ENCODE measurements at places on chromosomes 13 and 19.

DNA sequence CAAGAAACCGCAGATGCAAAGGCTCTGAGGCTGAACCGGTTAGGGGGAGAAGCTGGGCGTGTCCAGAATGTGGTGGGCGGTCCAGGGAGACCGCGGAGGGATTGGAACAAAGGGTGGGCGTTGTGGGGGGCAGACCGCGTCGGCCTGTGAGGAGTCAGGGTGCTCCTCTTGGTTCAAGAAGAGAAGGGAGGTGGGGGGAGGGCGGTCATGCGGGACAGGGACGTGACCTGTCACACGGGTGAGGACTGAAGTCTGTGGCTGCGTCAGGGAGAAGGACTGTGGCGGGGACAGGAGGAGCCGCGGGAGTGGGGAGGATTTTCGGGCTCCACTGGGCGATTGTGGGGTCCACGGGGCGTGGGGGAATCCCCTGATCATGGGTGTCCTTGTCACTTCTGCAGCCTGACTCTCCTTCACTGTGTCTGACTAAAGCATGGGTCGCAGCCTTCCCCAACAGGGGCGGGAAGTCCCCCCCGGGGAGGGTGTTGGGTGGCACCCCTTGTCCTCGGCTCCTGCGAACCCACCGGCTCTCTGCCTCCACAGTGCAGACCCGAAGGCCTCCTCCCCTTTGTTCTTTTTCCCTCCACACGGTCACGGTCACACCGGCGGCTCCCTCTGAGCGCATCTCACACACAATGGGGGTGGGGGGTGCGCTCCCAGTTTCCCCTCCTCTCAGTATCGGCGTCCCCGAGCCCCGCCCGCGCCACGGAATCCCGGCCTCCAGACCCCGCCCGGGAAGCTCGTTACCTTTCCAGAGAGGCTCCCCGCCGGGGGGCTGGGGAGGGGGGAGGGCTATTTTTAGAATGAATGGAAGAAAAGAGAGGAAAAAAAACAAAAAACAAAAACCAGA is 16.4 kb upstream of the KCNN1 start:
- no peak for DNase-seq

DNA sequence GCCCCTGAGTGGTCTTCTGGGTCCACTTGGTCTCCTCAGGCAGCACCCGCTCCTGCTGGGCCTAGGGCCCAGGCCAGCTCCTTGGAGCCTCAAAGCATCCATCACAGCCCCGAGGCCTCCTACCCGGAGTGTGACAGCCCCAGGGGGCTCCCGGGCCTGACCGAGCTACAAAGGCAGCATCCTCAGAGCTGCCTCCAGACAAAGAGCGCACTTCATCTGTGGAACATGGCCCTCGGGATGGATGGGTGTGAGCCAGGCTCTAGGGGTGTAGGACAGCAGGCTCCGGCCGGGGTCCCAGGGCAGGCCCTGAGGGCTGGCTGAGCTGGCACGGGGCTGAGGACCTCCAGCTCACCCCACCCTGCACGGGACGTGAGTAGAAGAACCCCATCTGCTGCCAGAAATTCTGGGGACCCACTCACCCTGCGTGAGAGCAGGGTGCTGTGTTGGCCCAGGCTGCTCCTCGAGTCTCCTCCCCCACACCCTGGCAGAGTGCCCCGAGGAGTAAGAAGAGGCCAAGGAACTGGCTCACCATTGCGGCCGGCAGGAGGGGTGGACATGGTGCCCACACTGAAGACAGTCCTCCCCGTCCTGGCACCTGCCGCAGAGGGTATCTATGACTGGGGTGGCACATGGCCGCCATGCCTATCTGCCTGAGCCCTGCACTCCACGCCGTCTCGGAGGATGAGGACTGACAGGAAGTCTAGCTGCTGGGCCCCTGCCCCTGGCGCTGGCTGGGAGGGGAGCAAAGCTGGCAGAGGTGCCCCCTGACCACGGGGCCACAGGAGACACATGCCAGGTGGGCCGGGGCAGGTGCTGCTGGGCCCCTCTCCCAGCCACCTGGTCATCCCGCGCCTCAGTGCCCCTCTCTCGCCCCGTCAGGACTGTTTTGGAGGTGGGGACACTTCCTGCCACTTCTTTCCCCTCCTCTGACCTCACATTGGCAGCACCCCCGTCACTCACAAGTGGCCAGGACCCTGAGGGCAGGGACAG is 22.3 kb downstream of the CEBPG start:
- DNase-seq: no peak

DNA sequence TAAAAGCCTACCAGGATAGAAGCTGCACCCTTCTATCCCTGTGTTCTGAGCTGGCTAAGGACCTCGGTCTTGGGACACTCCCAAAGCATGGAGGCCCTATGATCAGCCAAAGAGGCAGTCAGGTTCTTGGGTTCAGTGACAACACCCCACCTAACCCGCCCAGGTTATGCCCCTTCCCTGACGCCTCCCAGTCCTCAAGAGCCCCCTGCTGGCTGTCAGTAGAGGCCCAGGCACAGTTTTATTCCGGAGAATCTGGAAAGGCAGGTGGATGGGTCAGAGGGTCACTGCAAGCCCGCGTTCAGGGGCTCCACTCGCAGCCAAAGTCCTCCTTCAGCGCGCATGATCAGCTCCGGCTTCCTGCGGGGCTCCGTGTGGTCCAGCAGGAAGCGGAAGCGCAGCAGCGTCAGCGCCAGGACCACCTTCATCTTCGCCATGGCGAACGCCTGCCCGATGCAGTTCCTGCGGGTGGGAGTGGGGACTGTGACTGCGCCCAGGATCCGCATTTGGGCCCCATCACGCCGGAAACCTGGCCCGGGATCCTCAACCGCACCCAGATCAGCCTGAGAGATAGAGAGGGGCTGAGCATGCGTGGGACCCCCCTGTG is 22.3 kb downstream of the OR10H3 start:
- no peak for DNase-seq

DNA sequence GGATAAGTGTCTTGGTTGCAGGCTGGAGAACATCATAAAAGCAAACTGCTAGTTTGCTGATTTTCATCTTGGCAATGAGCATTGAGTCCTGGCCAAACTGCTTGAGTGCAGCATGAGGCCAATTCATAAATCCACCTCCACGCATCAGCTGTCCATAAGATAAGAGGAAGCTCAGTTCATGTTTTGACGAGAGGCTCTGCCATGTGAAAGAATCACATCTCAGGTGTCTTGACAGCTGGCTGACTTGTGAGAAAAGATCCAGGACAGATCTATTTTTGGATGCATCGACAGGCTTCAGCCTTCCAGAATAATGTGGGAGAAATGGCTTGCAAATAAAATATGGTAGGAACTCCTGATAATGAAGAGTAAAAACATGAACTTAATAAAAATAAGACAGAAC is 5.4 kb upstream of the ZNF682 start:
- DNase-seq: no peak

DNA sequence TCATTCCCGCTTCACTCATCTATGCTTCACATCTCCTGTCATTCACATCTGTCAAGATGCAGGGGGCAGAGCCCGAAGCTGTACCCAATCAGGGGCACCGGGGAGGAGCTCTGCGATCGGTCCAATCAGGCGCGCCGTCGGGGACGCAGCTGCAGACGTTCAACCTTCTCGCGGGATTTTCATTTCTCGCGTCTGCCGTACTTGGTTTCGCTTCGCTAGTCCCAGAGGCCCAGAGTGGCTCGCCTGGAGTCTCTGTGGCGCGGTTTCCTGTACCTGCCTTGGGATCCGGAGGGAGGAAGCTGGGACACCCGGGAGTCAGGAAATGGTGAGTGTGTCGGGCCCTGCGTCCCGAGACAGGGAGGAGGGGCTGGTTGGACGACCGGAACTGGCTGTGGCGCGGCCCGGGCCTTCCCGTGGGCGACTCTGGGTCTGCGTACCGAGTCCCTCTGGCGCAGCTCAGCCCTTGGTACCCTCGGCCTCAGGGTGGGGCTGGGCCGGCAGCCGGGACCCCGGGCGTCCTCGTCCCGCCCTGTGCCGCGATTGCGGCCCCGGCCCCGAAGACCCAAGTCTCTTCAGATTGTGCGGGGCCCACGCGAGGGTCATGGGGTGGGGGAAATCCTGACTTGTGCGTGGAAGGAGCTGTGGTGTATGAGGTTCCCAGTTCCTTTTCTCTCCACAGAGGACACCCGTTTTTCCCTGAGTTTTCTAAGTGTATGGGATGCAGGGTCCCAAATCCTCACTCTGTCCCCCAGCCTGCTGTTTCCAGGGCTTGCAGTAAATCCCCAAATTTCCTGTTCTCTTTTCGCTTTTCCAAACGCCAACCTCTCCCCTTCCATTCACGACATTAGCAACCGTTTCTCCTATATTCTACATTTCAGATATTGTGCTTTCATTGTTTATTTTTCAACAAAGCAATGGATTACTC is at the start of gene ZNF136:
ZNF136 (plus strand) TSS at position 215 of the 925 bp plus-strand sequence; CDS start at position 323, 108 bp downstream.
- DNase-seq: peak; percentile 84

- no peak for DNase-seq
These were observed 43.3 kb downstream of the ATP11A start for GRCh38 chr13:112733112-112733511.

DNA sequence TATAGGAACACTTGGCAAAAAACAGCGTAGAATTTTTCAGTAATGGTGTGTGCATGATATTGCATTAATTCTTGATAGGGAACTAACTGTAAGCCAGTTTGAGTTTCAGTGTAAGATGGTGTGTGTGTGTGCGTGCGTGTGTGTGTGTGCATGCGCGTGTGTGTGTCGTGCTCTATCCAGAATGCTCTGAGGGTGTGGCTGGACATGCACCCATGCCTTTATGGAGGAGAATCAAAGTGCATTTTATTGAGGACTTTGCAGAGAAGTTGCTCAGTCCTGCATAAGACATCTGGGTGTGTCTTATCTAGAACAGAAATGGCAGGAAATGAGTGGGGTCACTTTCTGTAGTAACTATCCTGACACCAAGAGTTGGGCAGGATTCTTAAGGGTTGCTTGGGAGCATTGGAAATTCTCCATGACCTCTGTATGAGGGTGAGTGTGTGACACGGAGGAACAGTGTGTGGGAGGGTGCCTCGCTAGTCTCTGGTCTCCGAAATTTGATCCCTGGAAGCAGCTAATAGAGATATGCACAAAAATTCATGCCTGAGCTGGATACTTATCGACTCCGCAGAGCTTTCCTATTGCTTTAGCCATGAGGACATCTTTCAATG is 252.2 kb downstream of the TSHZ3 start:
- DNase-seq: no peak

GRCh38 chr13:75872980-75873379 is 236.8 kb downstream of the LMO7 start:
- no peak for DNase-seq

GRCh38 chr19:16456652-16457194 is 15.0 kb downstream of the EPS15L1 start:
- peak; percentile 66 for DNase-seq

DNA sequence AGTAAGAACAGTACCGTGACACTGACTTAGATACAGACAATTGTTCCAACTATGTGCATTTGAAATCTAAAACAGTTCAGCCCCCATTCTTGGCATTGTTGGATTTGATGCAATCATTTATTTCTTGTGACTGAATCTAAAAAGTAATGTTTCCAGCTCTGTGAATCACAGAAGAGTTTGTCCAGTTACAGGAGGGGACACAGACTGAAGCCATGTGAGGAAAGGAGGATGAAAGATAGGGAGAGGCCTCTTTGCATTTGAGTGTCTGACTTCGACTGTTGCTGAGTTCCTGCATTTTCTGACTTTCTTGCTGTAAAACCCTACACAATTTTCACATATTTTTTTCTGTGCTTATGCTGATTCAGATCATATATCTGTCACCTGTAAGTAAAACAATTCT is 179.3 kb upstream of the PCDH17 start:
- no peak for DNase-seq

GRCh38 chr13:44223770-44224444 is 149.7 kb upstream of the SERP2 start:
- DNase-seq: no peak

DNA sequence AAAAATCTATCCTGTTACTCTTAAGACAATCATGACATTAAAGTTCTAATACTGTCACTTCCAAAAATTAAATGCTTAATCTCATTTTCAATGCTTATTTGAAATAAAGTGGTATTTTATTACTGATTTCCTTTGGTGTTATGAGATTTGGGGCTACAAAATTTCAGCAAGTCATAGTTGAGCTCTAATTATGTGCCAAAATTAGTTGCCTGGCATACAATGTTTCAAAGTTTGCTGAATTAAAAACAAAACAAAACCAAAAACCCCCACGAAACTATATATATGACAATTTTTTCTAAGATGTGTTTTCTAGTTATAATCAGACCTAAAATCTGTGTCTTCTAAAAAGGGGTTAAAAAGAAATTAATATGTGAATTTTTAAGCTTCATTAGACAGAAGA is 62.2 kb downstream of the KCNRG start:
- no peak for DNase-seq

- no peak for DNase-seq
These were observed 1.9 kb upstream of the NKPD1 start for GRCh38 chr19:45162608-45163143.
